ENCODE measurements at places on chromosomes 12 and 14.

DNA sequence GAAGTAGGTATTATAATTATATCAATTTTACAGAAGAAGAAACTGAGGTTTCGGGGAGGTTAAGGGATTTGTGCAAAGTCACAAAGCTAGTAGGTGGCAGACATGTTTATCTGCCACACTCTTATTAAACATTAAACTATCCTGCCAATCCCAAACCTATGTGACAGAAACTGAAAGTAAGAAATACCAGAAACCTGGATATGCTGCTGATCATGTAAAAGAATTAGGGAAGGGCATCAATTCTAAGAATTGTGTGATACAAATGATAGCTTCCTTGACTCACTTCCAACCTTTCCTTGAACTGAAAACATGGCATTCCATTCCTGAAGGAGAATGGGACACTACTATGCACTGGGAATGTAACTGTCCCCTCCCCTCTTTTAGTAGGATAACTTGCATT is 16.9 kb downstream of the TAOK3 start:
- no peak for DNase-seq

GRCh38 chr12:103326190-103326589 is 169.6 kb downstream of the C12orf42 start:
- DNase-seq = no peak

DNA sequence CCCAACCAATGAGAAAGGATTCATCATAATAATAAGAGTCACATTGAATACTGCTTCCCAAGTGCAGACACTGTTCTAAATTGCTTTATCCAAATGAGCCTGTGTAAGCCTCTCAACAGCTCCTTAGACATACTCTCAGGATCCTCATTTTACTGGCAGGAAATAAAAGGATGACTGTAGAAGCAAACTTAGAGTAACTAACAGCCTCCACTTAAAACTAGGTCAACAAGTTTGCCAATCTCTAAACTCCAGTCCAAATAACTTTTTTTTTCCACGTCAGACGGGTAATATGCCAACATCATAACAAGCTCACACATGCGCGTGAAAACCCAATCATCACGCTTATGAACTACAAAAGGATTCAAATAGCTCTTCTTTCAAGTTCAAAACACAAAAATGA is 15.3 kb upstream of the DPF3 start:
- no peak for DNase-seq

DNA sequence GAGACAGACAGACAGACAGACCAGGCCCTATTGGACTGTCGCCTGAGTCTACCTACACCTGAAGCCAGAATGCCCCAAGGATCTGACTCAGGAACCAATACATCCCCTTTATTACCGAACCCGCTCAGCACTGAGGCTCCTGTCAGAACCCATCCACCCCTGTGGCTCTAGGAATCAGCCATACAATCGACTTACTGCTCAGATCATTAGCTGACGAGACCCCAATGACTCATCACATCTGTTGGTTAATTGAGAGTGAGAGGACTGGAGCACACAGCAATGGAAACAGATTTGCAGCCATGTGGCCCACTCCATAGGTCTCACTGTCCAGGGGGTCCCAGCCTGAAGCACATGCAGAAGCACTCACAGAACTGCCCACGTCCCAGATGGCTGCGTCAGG is 15.2 kb downstream of the ITPK1 start:
- no peak for DNase-seq

DNA sequence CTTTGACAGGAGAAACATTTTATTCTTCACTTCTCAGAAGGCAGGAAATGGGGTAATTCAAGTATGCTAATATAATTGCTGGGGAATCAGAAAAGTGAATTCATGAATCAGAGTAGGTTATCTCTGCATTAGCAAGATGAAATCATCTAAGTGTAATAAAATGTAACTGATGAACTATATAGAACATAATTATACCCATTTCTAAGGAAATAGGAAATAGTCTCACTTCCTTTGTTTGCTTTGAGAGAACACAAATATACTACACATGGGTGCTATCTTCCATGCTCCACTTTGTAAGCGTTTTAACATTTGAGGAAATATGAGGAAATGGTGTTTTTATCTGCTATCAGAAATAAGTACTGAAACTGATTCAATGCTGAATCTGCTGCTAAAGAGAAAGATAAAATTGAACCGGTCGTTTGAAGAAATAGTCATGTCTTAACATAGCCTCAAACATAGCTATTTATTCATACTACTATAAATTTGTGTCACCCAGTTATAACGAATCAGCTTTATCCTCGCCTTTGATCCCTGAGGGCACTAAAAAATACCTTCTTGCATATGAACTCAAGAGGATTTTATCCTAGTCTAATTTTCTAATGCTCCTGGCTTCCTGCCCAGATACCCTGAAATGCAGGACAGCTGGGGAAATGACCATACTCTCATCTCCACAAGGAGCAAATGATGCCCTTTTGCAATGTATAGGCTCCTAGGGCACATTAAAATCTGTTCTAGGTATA is 696.0 kb downstream of the C12orf50 start:
- no peak for DNase-seq

GRCh38 chr12:125053821-125054220 is 11.4 kb upstream of the AACS start:
- no peak for DNase-seq

- no peak for DNase-seq
Observed at GRCh38 chr12:112496496-112496895, 77.7 kb downstream of the PTPN11 start.

DNA sequence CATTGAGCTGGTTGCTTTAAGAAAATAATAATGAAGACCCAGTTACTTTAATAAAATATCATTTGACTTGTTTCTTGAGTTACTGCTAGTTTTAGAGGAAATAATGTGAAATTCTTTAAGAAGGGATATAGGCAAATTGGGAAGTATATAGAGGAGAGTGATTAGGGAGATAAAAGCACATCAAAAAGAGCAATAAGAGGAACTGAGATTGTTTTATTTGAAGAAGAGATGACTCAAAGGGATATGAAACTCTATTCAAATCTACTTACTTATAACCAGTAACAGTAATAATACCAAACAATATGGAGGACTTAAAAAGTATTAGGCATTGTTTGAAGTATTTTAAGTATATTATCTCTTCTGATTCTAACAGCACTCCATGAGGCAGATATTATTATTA is 37.1 kb downstream of the LRRK2 start:
- DNase-seq = no peak

DNA sequence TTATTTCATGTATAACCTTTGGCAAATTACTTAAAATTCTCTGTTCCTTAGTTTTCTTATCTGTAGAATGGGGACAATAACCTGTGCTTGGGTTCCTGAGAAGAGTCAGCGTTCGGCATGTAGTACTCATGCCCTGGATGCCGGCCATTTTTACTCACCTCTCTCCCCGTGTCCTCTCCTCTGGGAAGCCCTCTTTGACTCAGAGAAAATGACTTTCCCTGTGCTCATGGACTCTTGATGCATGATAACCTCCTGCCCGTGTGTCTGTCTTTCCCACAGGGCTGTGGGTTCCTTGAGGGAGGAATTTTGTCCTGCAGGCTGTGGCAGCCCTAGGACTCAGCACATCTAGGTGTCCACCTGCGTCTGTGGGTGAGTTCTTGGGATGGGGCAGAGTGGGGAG is 5.8 kb upstream of the C1RL start:
- DNase-seq = no peak

DNA sequence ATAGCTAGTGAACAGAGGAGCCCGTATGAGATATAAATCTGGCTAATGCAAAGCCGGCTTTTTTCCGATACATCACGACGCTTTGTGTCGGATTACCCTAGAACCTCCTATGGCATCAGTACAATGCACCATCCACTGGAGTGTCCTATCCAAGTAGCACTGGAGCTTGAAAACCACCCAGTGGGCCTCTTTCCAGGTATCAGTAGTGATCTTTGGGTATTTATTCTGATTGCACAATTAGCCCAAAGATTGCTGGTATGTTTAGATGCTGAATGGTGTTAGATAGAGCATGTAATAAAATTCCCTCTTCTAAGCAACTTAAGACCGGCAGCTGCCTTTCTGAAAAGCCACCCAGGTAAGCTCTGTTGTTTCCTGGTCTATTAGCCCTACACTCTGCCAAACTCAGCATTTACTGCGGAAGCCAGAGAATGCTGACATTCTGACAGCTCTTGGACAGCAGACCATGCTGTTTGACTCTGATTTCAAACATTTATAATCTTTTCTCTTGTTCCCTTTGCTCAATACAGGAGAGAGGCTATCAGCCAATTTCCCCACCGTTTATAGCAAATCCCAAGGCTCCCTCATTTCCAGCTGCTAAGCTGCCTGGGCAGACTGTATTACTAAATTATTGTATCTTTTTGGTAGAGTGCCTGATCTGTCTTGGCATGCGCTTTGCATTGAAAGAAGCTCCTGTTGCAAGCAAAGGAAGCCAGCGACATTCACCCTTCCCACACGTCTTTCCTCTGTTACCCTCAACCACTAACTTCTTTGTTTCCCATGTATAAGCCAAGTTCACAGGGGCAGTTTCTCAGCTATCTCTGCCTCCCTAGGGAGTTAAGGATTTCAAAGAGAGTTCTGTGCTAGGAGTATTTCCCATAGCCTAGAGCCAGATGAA is 388.3 kb upstream of the GARIN6 start:
- no peak for DNase-seq

DNA sequence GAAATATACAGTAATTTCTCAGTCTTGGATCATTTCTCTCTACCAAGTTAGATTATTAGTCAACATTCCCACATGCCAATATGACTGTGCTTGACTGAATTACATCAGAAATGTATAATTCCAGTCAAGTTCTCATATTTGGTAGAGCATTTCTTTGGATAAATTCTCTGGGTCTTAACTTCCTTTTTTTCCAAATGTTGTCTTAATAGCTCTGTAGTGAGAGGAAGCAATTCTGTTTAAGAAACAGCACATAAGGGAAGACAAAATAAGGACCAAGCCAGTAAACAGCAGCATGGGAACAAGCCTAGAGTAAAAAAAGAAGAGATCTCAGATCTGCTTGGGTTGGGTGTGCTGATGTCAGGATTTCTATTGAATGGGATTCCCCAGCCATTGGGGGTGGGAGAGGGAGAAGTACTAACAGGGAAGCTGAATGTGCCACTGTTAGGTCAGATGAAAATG is 14.2 kb upstream of the DYRK2 start:
- no peak for DNase-seq

DNA sequence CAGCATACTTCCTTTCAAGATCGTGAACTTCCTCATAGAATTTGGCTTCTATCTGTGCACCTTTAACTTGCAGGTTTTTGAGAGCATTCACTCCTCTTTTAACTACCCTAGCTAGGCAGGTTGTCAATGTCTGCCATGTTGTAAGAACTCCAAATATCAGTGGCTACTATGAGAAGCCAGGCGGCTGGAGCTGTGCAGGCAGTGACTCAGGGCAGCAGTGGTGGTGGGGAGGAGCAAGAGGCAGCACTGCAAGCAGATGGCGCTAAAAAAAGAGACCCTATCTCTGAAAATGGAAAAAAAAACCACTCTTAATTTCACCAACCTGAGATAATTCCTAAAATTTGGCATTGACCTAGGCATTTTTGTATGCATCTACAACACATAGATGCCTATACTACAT is 28.5 kb downstream of the YARS2 start:
- DNase-seq = no peak

- no peak for DNase-seq
Observed at GRCh38 chr14:102044566-102044965, 42.3 kb downstream of the HSP90AA1 start.

- peak; percentile 54 for DNase-seq
Observed at GRCh38 chr12:49288412-49288853, 6.5 kb upstream of the PRPH start.

- DNase-seq = no peak
Observed at GRCh38 chr12:98909746-98910145, 264.7 kb downstream of the APAF1 start.

GRCh38 chr12:102905229-102905628 is 11.8 kb downstream of the PAH start:
- DNase-seq = no peak

- no peak for DNase-seq
Observed at GRCh38 chr14:104020471-104020870, 65.0 kb upstream of the ASPG start.

DNA sequence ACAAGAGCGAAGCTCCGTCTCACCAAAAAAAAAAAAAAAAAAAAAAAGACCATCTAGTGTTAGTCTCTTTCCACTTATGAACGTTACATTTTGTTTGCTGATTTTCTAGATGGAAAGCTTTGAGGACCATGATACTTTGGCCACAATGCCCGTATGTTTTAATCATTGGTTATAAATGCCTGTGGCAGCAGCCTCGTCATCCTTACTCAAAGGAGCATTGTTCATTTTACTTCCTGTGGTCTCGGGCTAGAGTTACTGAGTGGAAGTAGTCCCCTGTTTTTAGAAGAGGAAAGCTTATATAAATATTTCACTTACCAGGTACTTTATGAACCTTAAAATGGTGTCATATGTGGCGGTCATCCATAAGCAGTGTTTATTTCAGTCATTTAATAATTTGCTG is 359.9 kb downstream of the AEBP2 start:
- DNase-seq = no peak

GRCh38 chr12:40054555-40055227 is 51.2 kb downstream of the SLC2A13 start:
- no peak for DNase-seq

- no peak for DNase-seq
Observed at GRCh38 chr14:52789118-52789517, 2.3 kb downstream of the GNPNAT1 start.

DNA sequence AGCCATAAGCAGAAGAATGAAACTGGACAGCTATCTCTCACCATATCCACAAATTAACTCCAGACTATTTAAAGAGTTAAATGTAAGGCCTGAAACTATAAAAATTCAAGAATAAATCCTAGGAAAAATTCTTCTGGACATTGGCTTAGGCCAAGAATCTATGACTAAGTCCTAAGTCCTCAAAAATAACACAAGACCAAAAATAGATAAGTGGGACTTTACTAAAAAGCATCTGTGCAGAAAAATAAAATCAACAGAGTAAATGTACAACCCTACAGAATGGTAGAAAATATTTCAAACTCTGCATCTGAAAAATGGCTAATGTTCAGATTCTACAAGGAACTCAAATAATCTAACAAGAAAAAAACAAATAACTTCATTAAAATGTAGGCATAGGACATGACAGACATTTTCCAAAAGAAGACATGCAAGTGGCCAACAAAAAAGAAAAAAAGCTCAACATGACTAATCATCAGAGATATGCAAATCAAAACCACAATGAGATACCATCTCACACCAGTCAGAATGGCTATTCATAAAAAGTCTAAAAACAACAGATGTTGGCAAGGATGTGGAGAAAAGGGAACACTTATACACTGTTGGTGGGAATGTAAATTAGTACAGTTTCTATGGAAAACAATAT is 61.0 kb upstream of the PPFIA2 start:
- no peak for DNase-seq

DNA sequence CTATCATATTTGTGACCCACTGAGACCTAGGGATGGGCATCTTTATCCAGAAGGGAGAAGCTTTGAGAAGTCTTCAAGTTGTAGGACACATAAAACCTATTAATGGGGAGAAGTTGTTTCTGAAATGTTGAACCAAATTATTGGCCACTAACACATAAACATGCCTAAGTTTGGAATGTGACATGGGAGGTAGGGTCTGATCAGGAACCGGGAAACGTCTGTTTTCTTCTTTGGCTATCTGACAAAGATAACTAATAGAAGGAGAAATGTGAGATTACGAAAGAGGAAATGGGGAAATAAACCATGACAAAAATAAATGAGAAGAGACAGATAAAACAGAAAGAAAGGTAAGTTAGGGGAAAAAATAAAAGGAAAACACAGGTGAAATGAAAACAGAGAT is 425.2 kb downstream of the EGLN3 start:
- no peak for DNase-seq

GRCh38 chr12:5944688-5945070 is 380 bp downstream of the ANO2 start:
- no peak for DNase-seq

- peak; percentile 32 for DNase-seq
Observed at GRCh38 chr12:53791735-53792326, 40.1 kb upstream of the CISTR start.

GRCh38 chr12:109126784-109127183 is 10.4 kb downstream of the ACACB start:
- no peak for DNase-seq
